Nasal cavity respiratory epithelium epithelial cell of viscerocranial mucosa (primary cell): ENCODE measurements at places on chromosomes 1 and 21. TPM values are rescaled to one million over a fixed set of nuclear protein-coding genes. Genes with fewer than 3 reads are reported as not detected.

Gene RNF186
- total RNA-seq: not detected in 2 replicates

Gene OR14K1
- not detected in 2 replicates for total RNA-seq

Gene TFF3
- 0.21 TPM in 1 of 2 replicates, not detected in the other for total RNA-seq

Gene UMODL1
- 0.07 TPM in 1 of 2 replicates, not detected in the other for total RNA-seq

Gene BSND
- under 0.01 TPM in 2 replicates for total RNA-seq

Gene FCGR3A
- not detected in 2 replicates for total RNA-seq

Gene TCP10L
- 0.68 and 1.3 TPM in 2 replicates for total RNA-seq
